ENCODE measurements at places on chromosomes 1 and 21. TPM values are rescaled to one million over a fixed set of nuclear protein-coding genes. Genes with fewer than 3 reads are reported as not detected.
A peak's percentile ranks its signal among the peaks of the same experiment; 100 is the strongest.

DNA sequence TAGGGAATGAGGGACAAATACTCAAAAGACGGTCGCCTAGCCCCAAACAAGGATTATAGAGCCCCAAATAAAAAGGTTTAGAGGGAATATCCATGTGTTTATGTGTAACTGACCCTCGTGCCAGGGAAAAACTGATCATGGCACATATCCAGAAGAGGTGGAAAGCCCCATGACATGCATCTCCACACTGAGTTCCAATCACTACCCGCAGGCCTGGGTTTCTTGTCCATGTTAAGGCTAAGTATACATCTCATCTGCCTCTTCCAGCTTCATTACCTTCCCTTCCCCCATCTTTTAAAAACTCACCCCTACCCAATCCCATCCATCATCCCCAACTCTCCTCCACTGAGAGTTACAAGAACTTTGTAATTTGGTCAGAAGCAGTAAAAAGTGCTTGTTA, 15.2 kb downstream of the GADD45A start:
- DNase-seq = no peak
- H3K36me3 ChIP-seq = peaks cover 4% of the 10 kb centered on the region
- H3K27me3 ChIP-seq = no peaks in the 10 kb centered on the region
- H3K4me1 ChIP-seq = peaks cover 13% of the 10 kb centered on the region
- peak overlapping the region; percentile 85 for H3K27ac ChIP-seq
- no peak overlapping the region for H3K4me3 ChIP-seq

GRCh38 chr1:205262731-205263171, 35.0 kb downstream of the TMCC2 start:
- no peak overlapping the region for H3K4me3 ChIP-seq
- DNase-seq = peak; percentile 26
- H3K27me3 ChIP-seq = peaks cover 16% of the 10 kb centered on the region
- no peak overlapping the region for H3K27ac ChIP-seq
- no peaks in the 10 kb centered on the region for H3K36me3 ChIP-seq
- H3K4me1 ChIP-seq = peaks cover 5% of the 10 kb centered on the region

DNA sequence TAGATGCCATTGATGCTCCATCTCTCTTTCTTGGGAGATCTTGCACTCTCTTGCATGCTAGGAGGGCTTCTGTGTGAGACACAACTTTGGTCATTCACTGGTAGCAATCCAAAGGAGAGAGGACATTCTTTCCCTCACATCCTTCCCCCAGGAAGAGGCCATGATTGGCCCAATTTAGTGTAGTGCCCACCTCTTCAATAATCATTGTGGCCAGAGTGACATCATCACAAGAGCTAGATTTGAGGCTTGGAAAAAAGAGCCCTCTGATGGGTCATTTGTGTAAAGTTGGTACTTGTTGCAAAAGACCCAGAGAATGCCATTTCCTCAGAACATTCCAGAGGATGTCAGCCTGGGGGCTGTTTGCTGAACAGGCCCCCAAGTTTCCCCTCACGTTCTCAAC, 30.2 kb downstream of the S100A6 start:
- H3K4me3 ChIP-seq = no peak overlapping the region
- no peak for DNase-seq
- H3K36me3 ChIP-seq = no peaks in the 10 kb centered on the region
- no peak overlapping the region for H3K27ac ChIP-seq
- H3K27me3 ChIP-seq = no peaks in the 10 kb centered on the region

- no peak overlapping the region for H3K27ac ChIP-seq
- DNase-seq = no peak
- H3K36me3 ChIP-seq = no peaks in the 10 kb centered on the region
- H3K27me3 ChIP-seq = no peaks in the 10 kb centered on the region
- no peaks in the 10 kb centered on the region for H3K4me1 ChIP-seq
Observed at GRCh38 chr1:5686925-5687706, 305.1 kb downstream of the NPHP4 start.

DNA sequence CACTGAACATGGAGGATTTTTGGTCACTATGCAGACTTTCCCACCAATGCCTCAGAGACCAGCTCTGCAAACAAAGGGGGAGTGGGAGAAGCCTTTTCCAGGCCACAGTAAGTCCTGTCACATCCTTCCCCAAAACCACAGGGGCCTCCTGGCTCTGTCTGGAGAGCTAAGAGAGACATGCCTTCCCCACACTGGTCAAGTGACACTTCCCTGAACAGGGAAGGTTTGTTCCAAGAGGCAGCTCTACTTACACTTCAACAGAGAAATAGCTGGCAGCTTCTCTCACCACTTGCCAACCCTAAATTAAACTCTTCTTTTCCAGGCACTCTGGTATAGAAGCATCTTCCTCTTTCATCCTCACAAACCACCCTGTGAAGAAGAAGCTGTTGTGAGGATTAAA, 39.7 kb downstream of the EDN2 start:
- peaks cover 4% of the 10 kb centered on the region for H3K4me1 ChIP-seq
- no peaks in the 10 kb centered on the region for H3K27me3 ChIP-seq
- H3K27ac ChIP-seq = no peak overlapping the region
- no peak overlapping the region for H3K4me3 ChIP-seq
- no peaks in the 10 kb centered on the region for H3K36me3 ChIP-seq

DNA sequence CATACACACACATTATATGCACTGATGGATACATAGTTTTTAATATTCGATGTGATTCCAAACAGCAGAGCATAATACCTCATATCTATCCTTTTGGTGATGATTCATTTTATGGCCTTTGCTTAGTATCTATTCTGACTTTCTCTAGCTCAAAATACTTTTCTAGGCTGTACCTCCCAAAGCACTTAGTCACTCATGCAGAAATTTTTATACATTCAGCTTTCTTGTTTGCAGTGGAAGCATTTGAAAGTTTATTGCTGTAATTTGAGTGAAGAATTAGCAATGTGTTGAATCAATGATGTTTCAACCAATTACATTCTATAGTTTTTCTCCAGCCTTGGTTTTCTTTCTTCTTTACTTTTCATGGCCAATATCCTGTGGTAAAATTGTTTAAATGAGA, 66.7 kb downstream of the LBR start:
- no peak for DNase-seq
- H3K36me3 ChIP-seq = no peaks in the 10 kb centered on the region

- no peaks in the 10 kb centered on the region for H3K36me3 ChIP-seq
- H3K27ac ChIP-seq = no peak overlapping the region
- DNase-seq = no peak
- H3K27me3 ChIP-seq = peaks cover 7% of the 10 kb centered on the region
- no peaks in the 10 kb centered on the region for H3K4me1 ChIP-seq
- H3K4me3 ChIP-seq = no peak overlapping the region
Observed at GRCh38 chr1:112247036-112247597, 148.9 kb upstream of the CTTNBP2NL start.

GRCh38 chr1:218817071-218817470, 356.6 kb upstream of the LYPLAL1 start:
- H3K4me1 ChIP-seq = peaks cover 22% of the 10 kb centered on the region
- H3K27ac ChIP-seq = no peak overlapping the region
- no peaks in the 10 kb centered on the region for H3K27me3 ChIP-seq
- peak; percentile 26 for DNase-seq
- no peak overlapping the region for H3K4me3 ChIP-seq

DNA sequence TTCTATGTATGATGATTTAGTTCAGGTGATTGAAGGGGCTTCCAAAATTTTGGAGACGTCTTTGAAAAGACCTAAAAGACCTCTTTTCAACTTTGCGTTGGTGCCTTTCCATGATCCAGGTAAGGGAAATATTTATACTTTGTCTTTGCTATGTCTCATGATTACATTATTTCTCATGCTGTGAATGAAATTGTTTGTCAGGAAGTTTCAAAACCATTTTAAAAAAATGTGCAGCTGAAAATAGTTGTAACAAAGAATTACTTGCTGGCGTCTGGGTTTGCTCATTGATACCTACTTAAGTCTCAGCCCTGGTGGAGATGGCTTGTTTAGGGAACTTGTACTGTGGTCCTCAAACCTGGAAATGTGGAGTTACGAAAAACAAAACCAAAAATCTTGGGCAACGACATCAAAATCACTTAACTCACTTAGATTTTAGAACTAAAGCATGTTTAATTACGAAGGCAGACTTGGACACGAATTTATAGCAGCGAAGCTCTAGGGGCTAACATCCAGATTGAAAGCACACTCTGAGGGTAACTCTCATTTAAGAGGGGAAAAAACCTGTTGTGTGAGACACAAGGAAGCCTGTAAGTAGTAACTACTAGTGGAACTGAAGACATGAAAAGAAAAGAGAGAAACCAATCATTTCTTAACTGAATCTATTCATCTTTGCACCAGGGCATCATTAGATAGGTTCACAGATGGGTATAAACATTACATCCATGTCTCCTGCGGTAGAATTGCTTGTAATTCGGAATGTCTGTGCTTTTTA, 924 bp downstream of the HMCN1 start:
- DNase-seq = no peak
- H3K4me1 ChIP-seq = no peaks in the 10 kb centered on the region
- peak overlapping the region; percentile 76 for H3K27ac ChIP-seq
- no peaks in the 10 kb centered on the region for H3K36me3 ChIP-seq
- H3K4me3 ChIP-seq = peak overlapping the region; percentile 52
- H3K27me3 ChIP-seq = no peaks in the 10 kb centered on the region

DNA sequence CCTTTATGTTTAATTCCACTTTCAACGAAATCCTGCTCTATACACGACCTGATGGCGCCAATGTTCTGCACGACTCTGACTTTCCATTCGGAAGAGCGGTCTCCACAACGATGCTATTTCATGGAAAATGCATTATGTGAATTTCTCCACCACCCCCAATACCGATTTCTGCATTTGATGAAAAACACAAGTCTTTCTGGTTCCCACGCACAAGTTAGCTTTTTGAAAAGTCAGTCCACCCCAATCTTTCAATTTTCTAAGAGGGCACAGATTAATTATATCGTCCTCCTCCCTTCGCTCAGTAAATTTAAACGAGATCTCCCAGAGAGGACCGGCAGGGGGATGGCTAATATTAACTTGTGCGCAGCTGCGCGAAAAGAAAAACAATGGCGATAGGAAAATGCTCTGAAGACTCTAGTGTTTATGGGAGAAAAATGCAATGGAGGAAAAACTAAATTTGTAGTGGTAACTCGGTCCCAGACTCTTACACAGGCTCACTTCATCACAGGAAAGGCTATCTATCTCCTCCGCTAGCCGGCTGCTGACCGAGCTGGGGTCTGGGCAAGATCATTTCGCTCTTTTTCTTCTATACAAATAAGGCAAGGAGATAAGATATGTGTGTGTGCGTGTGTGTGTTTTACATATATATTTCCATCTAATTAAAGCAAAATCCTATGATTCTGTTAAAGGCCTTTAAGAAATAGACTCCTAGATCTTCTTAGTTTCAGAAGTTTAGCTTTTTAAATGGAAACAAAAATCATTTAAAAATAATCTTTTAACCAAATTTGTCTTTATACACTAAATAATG, 1.2 kb upstream of the LHX8 start:
- H3K4me3 ChIP-seq = no peak overlapping the region
- no peak for DNase-seq
- peaks cover 21% of the 10 kb centered on the region for H3K4me1 ChIP-seq
- H3K36me3 ChIP-seq = no peaks in the 10 kb centered on the region
- peaks cover 100% of the 10 kb centered on the region for H3K27me3 ChIP-seq
- no peak overlapping the region for H3K27ac ChIP-seq

GRCh38 chr1:186442651-186443375, 18.1 kb downstream of the PDC start:
- no peak overlapping the region for H3K4me3 ChIP-seq
- no peaks in the 10 kb centered on the region for H3K4me1 ChIP-seq
- H3K27ac ChIP-seq = no peak overlapping the region

DNA sequence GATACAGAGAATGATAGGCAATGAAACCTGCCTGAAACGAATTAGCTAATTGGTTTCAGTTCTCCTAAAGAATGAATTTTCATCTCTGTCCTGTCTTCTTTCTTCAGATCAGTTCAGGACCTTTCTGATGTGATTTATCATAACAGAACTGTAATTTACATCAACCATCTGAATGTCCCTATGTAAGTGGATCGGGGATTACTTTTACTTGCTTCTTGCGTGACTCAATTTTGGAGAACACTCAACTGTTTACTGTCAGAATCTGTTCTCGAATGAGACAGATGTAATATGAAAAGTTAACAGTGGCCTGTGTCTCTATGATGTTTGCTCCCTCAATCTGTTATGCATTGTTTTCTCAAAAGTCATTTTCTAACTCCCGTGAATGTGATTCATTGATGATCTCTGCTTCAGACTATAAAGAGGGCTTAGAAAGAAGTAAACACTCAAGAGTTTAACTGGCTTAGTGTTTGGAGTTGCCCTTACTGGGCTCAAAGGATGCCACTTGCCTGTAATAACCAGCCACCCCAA, 111.0 kb downstream of the GABPA start:
- H3K36me3 ChIP-seq = no peaks in the 10 kb centered on the region
- no peaks in the 10 kb centered on the region for H3K27me3 ChIP-seq
- H3K4me1 ChIP-seq = no peaks in the 10 kb centered on the region
- DNase-seq = no peak
- no peak overlapping the region for H3K4me3 ChIP-seq
- no peak overlapping the region for H3K27ac ChIP-seq

DNA sequence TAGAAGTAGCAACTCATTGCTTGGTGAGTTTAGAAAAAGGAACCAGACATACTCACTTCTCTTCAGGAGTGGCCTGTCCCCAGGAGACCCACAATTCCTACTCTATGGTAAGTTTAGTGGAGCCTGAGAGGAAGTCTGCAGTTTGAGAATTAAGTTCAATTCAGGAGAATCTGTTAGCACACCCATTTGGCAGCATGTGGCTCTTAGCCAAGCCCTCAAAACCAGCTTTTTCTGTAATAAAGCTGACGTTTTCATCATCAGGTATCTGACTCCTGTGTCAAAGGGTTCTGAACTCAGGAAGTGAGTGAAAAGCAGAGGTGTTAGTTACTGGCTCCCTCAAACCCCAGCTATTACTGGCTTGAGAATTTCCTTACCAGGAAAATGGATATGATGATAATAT, 20.4 kb upstream of the RGS16 start:
- no peaks in the 10 kb centered on the region for H3K27me3 ChIP-seq
- no peak overlapping the region for H3K27ac ChIP-seq
- no peak for DNase-seq

The LAMTOR2 gene
- polyA plus RNA-seq = 208 TPM

The SLC25A44 gene
- polyA plus RNA-seq = 18.1 TPM

The MIER1 gene
- 15.8 TPM for polyA plus RNA-seq

The TPTE gene
- not detected for polyA plus RNA-seq

The DIRAS3 gene
- 12.3 TPM for polyA plus RNA-seq

The DNAJC28 gene
- polyA plus RNA-seq = 6.6 TPM

The LAMC2 gene
- 0.36 TPM for polyA plus RNA-seq

The CD34 gene
- 0.94 TPM for polyA plus RNA-seq

Data from cardiac muscle cell (in vitro differentiated cells and primary cell).